ENCODE measurements at places on chromosomes 12 and 14.

- DNase-seq: no peak
Observed at GRCh38 chr12:124573839-124574786, 6.7 kb upstream of the NCOR2 start.

- no peak for DNase-seq
Observed at GRCh38 chr12:91394903-91395302, 212.3 kb upstream of the DCN start.

DNA sequence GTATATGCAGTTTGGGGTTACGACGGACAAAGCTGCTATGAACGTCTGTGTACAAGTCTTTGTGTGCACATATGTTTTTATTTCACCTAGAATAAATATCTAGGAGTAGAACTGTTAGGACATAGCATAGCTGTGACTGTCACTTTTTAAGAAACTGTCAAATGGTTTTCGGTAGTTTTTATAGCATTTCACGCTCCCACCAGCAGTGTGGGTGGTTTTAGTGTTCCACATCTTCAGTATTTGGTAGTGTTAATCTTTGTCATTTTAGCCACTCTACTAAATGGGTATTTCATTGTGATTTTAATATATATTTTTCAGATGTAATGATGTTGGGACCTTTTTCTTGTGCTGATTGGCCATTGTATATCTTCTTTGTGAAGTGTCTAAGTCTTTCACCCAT lies 109.1 kb upstream of the BCAT1 start:
- no peak for DNase-seq

DNA sequence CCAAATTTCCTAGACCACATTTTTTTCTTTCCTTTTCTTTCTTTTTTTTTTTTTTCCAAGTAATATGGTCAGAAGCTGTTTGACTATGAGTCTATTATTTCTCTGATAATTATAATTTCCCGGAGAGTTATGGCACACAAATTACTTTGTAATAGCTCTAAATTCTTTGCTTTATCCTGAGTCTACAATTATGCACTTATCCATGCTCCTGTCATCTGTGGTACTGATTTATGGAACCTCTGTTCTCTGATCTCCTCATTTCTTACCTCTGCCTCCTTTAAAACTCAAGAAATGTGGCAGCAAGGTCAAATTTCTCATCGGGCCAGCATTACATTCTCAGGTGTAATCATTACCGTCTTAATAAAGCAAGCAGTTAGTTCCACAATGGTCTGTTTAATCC lies 282.1 kb downstream of the PAWR start:
- no peak for DNase-seq

DNA sequence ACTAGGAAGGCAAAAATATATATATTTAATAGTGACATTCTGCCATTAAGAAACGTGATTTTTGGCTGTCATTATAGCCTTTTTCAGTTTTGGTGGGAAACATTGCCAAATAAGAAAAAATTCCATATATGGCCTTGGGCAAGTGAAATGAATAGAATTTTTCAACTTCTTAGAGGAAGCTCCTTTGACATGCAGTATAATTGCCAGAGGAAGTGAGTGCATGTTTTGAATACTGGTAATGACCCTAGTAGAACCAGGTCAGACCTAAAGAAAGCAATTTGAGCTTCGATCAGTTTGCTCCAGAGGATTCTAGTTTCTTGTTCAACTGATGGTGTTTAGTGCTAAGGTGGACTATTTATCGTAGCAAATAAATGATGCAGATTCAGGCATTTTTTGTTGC lies 26.2 kb upstream of the TRIM9 start:
- no peak for DNase-seq

DNA sequence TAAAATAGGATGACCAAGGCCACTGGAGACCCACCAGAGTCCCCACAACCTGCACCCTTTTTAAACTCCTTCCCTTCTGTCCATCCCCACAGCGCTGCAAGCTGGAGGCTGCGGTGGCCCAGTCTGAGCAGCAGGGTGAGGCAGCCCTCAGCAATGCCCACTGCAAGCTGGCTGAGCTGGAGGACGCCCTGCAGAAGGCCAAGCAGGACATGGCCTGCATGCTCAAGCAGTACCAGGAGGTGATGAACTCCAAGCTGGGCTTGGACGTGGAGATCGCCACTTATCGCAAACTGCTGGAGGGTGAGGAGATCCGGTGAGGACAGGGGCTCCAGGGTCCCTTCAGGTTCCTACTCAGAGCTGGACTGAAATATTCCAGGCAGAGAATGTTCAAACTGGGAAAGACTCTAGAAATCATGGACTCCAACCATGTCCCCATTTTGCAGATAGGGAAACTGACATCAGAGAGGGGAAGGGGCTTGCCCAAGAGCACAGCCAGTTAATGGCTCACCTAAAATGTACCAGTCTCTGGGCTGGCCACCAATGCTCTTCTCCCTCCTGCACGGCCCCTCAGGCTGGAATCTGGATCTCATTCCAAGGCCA lies 17.2 kb downstream of the KRT85 start:
- DNase-seq: no peak

DNA sequence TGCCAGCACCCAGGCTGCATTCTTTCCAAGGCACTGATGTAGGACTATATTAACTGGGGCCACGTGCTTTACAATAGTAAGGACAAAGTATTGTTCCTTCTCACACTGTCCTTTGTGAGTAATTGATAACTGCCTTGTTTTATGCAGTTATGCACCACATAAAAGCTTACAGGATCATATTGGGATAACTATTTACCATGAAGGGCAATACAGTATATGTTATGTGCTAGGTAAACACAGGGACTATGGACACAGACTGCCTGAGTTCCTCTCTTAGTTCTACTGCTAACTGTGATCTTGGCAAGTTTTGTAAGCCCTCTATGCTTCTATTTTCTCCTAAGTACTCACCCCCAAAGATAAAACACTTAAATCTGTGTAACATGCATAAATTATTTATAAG lies 183.7 kb downstream of the NOVA1 start:
- no peak for DNase-seq

GRCh38 chr14:91614187-91614586 lies 104.1 kb upstream of the PPP4R3A start:
- no peak for DNase-seq

- no peak for DNase-seq
Observed at GRCh38 chr14:103679351-103679750, 35.9 kb downstream of the XRCC3 start.

- DNase-seq: no peak
Observed at GRCh38 chr12:57755454-57756372, 810 bp downstream of the MARCHF9 start.

- no peak for DNase-seq
Observed at GRCh38 chr14:32492457-32492856, 163.4 kb downstream of the AKAP6 start.

GRCh38 chr14:72573725-72574417 lies 320.0 kb downstream of the DPF3 start:
- DNase-seq: no peak

DNA sequence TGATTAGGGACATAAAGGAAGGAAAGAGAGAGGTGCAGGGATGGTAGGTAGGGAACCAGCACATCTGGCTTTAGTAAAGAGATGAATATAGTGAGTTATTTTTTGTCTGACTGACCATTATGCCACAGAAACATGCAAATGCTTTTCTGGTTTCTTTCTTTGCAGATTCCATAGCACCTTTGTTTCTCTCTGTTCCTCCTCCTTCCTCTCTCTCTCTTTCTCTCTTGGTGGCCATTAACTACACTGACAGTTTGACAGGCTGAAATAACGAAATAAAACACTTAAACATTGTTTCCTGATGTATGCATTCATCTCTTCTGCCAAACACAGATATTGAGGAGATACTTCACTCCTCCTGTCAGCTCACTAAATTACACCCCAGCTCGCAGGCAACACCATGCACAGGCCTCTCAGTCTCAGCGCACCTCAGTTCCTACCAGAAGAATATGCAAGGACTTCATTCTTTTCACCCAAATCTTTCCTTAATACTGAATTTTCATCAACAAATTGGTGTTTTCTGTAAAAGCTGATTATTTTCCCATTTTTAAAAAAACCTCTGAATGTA lies 406.9 kb upstream of the SOX5 start:
- DNase-seq: no peak

GRCh38 chr12:51382173-51382572 lies 9.0 kb downstream of the GALNT6 start:
- no peak for DNase-seq

DNA sequence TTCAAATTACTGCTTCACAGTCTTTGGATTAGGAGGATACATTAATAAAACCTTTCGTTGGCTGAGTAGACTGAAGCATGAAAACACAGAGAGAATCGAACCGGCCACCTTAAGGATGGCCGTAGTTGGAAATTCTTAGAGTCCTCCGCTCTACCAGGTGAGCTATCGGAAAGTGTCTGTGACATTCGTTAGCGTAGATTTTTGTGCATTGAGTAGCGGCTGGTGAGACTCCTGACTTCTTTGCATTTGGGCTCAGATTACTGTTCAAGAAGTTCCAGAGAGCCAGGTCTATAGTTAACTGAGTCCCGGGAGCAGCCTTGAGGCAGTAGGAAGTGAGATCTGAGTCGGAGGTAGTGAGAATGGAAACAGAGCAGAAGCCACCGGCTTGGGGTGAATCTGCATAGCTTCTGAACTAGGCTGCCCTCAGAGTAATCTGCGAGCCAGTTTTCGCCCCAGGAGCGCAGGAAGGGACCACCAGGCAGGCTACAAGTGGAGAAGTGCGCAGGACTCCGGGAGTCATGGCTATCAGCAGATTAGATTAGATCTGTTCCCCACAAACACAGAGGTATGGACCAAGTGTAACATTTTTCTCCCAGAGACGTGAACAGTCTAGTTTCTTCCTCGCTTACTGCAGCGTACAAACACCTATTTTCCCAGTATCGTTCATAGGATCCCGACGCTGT lies 11.0 kb downstream of the OR6S1 start:
- DNase-seq: peak; percentile 33

DNA sequence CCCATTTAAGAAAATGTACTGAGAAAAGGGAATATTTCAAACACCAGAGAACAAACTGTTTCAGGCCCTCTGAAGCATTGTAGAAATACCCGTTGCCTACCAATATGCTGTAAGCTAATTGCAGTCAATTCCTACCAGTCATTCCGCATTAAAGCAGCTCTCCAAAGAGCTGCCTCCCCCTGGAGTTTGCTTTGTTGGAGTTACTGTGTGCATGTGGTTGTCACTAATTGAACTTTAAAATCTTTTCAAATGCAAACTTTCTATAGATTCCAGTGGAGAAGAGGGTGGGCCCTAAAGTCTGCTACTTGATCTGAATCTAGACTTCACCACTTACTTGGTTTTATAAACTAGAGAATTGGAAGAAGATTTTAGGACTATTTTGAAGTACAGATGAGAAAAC lies 112.7 kb downstream of the PLXNC1 start:
- DNase-seq: no peak

DNA sequence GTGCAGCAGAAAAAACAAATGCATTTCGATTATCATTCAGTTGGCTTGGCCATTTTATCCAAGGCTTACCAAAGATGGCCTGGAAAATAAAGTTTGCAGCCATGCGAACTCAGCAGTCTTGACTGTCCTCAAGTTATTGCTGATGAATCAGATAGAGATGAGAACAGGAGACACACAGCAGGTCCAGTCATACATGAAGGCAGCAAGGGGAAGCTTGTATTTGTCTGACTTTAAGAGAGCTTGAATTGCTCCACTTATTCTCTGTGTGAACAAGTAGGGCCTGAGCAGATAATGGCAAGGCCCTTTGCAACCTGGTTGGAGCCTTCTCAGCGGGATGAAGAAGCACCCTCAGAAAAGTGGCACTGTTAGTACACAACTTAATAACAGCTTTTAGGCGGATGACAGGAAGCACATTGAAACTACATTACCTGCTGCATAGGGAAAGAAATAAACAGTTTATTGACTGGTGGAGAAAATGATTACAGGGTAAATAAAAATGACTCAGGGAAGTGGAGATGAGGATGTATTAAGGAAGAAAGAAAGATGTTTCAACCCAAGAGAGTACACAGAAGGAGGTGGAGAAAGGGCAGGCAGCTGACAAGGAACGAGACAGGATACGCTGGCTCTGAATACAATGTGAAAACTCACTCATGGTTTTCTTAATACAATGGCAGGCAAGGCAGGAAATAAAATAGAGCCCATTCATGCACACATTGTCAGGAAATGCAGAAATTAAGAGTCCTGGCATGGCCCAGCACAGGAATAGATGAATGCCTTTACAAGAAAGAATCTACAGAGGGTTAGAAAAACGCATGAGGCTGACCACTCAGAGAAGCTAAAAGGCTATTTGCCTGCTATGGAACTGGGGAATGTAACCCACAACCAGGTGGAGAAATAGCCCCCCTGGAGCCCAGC lies 128.4 kb downstream of the GALC start:
- DNase-seq: no peak

DNA sequence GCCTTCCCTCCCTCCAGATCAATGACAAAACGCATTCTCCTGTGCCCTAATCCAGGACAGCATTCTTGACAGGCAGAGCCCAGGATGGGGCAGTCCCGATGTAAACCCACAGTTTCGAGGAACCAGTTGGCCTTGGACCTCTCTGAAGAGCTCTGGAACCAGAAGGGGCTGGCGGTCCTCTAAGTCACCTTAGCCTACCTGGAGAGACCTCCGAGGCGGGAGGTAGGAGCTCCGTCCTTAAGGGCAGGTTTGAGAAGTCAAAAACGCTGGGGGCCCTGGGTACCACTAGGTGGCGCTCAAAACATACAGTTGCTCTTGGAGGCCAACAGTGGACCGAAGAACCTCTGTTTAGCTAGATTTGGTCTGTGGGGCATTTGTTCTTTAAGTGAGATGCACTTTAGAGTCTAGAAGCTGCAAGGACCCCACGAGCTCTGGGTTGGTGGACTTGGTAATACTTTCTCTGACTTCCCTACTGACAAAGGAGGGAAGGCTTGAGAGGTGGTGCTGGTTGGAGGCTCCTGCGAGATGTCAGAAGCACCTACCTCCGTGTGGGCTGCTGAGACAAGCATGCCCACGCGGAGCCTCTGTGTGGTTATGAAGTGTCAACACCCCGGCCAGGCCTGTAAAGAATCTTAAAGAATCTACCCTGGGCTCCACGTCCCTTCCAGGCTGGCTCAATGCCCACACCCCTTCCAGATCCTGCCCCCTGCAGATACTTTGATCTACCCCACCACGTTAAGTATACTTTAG lies 74.8 kb upstream of the CHST11 start:
- peak; percentile 92 for DNase-seq

DNA sequence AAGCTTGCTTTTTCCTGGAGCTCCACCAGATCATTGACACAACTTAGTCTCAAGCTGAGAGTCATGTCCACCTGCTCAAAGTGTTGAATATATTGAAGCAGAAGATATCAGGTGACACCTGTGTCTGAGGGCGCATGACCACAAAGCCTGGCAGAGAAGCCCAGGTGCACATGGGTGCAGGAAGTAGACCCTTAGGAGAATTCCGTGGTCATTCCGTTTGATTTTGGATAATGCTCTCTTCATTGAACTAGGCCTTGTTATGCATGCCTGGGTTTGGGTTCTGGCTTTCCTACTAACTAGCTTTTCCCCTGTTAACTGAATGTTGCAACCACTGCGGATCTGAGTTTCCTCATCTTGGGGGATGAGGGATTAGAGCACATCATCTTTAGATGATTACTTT lies 7.1 kb downstream of the ARHGDIB start:
- DNase-seq: no peak

- no peak for DNase-seq
Observed at GRCh38 chr14:52891800-52892199, 59.0 kb downstream of the FERMT2 start.

Data from spinal cord (tissue), 10 donors.